ENCODE measurements at places on chromosomes 11 and 22.
A peak's percentile ranks its signal among the peaks of the same experiment; 100 is the strongest.

GRCh38 chr22:32574958-32575910 lies 100.6 kb downstream of the FBXO7 start:
- no peak for DNase-seq

- DNase-seq, result no peak
Observed at GRCh38 chr11:2741377-2742131, 41.8 kb upstream of the KCNQ1OT1 start.

DNA sequence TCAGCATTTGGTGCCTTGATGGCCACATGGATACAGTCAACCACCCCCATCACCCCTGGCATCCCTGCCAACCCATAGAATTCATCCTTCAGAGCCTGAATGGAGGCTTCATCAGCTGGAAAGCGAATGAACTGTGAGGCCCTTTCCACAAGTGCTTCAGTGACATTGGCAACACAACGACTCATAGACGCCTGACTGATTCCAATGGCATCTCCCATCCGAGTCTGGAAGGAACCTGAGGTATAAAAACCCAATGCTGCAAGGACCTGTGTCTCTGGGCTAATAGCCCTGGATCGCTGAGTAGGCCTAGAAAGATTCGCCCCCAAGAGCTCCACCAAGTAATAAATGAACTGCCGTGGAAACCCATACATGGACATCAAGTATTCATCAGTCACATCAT lies 1.3 kb downstream of the HARBI1 start:
- DNase-seq, result no peak

DNA sequence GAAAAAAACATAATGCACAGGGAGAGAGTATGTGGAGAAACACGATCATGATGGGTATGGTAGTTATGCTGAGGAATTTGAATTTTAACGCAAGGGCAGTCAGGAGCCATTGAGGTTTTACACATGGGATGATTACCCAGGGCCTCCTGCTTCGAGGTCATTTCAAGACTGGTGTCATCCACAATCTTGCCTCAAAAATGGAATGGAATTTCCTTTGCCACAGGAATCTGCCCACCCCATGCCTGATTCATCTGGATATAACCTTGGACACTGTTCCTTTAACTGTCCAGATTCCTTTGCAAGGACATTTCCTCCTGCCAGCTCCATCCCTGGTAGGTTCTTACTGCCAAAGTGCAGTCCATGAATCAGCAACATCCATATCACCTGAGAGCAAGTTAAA lies 655.9 kb upstream of the TENM4 start:
- no peak for DNase-seq

- DNase-seq, result no peak
Observed at GRCh38 chr11:104124979-104125378, 39.0 kb downstream of the PDGFD start.

DNA sequence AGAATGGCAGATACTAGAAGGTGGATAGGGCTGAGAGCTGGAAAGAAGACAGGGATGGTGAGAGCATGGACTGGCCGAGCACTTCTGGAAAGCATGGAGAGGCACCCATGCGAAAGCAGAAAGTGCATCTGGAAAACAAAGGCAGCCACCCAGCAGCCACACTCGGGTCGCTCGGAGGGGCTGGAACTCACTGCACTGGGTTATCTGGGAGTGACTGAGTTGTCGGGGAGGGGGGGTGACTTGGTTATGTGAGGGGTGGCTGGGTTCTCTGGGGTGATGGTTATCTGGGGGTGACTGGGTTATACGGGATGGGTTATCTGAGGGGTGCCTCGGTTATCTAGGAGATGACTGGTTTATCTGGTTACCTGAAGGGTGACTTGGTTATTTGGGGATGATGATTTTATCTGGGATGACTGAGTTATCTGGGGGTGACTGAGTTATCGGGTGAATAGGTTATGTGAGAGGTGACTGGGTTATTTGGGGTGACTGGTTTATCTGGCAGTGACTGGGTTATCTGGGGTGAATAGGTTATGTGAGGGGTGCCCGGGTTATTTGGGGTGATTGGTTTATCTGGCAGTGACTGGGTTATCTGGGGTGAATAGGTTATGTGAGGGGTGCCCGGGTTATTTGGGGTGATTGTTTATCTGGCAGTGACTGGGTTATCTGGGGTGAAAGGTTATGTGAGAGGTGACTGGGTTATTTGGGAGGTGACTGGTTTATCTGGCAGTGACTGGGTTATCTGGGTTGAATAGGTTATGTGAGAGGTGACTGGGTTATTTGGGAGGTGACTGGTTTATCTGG lies 2.6 kb upstream of the PANX2 start:
- no peak for DNase-seq

- no peak for DNase-seq
Observed at GRCh38 chr11:83725728-83726127, 439.6 kb upstream of the CCDC90B start.

DNA sequence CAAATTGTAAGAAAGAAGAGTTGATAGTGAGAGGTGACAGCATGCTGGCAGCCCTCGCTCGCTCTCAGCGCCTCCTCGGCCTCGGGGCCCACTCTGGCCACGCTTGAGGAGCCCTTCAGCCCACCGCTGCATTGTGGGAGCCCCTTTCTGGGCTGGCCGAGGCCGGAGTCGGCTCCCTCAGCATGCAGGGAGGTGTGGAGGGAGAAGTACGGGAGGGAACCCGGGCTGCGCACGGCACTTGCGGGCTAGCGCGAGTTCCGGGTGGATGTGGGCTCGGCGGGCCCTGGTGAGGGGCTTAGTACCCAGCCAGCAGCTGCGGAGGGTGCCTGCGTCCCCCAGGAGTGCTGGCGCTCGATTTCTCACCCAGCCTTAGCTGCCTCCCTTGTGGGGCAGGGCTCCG lies 539.7 kb upstream of the CCDC179 start:
- no peak for DNase-seq

DNA sequence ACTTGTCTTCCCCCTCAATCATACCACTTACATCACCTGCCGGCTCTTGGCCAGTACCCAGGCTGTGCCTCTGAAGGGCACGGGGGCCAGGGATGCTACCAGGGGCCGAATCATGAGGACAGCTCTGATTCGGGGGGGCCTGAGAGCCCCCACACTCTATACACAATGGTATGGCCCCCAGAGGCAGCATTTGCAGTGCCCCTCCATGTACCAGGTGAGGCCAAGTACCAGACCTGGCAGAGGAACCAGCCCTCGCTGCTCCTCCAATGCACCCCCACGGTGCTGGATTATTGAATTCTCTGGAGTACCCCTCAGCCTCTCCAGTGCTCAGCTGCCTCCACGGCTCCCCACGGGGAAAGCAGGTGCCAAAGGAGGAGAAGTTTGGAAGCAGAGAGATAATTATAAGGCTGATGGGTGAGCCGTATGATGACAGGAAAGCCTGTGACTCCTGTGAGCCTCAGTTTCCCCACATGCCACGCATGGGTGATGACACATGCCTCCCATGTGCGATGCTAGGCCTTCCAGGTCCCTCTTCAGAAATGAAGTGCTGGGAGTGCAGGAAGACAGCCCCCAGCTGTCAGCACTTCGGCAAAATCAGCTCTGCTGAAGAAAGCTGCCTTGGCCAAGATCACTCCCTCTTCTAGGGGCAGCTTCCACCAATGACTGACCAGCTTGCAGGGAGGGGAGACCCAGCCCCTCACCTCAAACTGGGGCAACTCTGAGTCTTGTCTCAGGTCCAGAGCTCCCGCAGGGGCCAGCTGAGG lies 69.9 kb downstream of the THAP12 start:
- DNase-seq, result peak; percentile 57

DNA sequence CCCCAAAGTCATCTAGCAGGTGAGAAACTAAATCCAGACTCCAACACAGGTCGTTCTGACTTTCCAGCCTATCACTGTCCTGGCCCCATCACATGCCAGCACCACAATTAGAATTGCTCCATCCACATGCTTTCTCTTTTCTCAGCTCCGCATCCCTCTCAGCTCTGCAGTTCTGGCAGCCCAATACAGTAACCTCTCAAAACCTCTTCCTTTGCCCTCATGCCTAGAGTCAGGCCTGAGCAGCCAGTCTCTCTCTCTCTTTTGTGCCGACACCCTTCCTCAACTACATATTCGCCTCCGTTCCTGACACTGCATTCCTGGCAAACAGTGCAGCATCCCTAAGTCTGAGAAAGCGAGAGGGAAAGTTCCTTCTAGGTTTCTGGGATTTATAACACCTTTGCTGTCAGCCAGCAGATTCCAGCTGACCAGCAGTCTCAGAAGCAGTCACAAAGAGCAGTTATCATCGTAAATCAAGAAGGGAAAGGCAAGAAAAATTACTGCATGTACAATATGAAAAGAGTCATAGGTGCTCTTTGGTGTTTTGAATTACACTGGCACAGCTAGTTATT lies 258.0 kb downstream of the FAT3 start:
- no peak for DNase-seq

DNA sequence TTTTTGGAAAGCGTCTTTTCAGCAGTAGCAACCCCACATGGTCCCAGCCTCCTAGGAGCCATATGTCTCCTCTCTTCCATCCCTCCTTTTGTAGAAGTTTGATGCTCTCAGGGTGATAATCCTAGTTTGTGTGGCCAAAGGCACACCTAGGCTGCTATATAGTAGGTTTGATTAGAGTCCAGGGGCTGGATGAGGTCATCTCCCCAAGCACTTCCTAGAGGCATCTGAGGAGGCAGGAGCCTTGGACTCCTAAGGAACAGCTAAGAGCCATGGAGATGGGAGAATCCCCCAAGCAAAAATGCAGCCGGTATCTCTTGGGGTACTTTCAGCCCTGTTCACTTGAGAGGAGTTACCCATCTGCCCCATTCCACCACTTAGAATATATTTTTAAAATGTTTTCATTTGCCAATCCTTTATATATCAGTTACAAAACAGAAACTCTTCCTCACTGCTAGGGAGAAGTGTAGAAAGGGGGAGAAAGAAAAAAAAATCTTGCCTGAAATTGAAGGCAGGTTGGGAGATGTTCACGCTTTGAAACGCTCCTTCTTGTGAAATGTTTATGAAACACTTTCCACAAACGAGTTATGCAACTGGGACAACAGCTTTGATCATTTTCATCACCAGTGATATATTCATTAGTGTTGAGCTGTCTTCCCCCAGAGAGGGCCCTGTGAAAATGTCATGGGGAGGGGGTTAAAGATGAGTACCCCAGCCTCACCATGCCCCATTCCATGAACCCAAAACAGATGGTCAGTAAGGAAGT lies 31.9 kb upstream of the TLCD5 start:
- DNase-seq, result no peak

- DNase-seq, result no peak
Observed at GRCh38 chr22:47308886-47309285, 546.4 kb downstream of the TBC1D22A start.

DNA sequence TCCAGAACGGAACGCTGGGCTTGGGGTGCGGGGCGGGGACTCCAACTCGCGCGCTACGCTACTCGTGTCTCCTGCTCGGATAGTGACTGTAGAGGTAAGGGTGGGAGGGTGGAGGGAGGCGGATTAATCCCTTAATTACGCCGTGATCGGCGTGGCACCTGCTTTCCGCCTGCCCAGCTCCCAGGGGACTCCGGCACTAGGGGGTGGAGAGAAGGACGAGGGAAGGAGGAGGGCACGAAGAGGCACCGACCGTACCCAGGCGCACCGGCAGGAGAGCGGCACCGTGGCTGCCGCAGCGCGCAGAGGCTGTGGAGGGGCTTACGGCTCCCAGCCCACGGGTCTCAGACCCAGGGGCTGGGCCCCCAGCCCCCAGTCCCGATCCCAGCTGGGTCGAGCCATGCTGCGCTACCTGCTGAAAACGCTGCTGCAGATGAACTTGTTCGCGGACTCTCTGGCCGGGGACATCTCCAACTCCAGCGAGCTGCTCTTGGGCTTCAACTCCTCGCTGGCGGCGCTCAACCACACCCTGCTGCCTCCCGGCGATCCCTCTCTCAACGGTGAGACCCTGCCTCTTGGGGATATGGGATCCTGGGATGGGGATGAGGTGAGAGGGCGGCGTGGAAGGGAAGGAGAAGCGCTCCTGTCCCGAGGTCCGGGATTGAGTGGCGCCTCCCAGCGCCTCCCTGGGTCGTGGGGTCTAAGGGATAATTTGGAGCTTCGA lies at the start of gene ROBO3:
Gene ROBO3 (plus strand): TSS at position 252 of the 721 bp plus-strand sequence. CDS start 146 bp downstream, at position 398.
- peak; percentile 77 for DNase-seq

GRCh38 chr11:69099180-69099579 lies 50.4 kb downstream of the TPCN2 start:
- peak; percentile 14 for DNase-seq

DNA sequence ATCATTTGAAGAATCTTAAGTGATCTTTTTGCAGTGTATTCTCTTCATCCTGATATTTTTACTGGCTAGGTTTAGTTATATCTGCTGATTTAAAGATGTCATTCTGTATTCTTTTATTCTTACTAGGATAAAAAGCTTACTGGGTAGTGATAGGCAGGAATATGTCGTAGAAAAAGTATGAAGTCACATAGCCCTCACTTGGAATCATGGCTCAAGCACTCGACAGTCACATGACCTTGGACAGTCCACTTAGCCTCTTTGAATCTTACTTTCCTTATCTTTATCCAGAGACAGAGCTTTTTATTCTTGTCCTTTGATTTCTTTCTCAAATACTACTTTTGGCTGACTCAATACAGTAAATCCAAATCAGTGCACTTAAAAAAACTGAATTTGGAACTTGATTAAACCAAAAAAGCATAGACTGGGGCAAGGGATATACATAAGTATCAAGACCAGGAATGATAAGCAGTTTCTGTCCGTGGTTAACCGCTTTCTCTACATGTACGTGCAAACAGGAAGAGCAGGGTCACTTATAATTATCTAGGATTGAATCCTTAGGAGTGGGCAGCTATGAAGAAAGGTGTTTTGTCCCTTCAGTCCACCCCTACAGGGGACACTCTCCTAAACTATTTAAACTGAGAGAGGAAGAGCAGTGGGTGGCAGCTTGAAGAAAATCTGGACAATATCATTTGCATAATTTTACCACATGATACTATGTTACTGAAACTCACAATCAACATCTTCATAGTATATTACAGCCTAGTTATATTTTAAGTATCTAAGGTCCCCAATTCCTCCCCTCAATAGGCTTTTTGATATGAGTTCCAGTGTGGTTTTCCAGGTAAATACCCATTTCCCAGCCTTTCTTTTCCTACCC lies 8.0 kb downstream of the MMP7 start:
- no peak for DNase-seq

- DNase-seq, result no peak
Observed at GRCh38 chr22:17930455-17931313, 93.7 kb downstream of the MICAL3 start.

DNA sequence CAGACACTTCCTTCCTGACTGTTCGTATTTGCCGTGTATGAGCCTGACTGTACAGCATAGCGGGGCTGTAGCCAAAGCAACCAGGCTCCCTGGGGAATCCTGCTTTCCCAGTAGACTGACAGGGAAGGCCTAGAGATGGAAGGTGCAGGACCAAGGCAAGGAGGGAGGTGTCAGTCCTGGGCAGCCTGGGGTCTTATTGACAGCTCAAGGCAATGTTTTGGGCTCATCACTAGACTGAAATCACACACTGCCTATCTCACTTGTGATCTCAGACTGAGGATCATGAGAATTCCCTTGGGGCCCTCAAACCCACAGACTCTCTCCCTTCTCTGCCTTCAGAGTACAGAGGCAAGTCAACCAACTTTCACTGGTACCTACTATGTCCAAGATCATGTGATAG lies 346.8 kb upstream of the NARS2 start:
- no peak for DNase-seq

All from NCI-H524 (cell line).